ENCODE measurements at places on chromosomes 5 and 9.

DNA sequence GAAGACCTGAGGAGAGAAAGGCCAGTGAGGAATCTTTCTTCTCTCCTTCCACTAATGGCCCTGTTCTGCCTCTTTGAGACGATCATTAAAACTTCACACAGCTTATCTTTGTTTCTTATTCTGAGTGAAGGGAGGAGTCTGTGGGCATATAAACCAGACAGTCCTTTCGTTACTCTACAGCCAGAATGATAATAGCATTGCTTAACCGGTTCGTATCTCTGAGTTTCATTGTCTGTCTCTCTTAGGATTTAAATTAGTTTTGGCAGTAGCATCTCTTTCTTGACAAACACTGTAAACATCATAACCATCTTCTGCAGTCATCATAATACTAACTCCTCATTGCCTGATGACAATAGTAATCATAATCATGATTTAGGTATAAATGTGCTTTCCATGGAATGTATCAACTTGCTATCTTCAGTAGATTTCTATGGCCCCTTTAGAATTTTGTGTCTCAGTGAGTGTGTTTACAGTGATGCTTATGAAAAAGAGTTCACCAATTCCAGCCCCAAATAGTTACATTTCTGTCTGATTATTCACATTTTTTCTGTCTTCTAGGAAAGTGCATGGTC is 618.8 kb upstream of the KLF4 start:
- DNase-seq, result no peak

- no peak for DNase-seq
Measured at GRCh38 chr5:95417971-95418370, 26.8 kb downstream of the FAM81B start.

GRCh38 chr5:172748341-172748843 is 22.6 kb downstream of the DUSP1 start:
- no peak for DNase-seq

GRCh38 chr5:69184621-69185020 is 4.8 kb upstream of the CENPH start:
- no peak for DNase-seq

GRCh38 chr5:97071101-97071500 is 71.3 kb downstream of the LIX1 start:
- DNase-seq, result no peak

GRCh38 chr5:135821061-135821801 is 13.2 kb upstream of the SLC25A48 start:
- no peak for DNase-seq

DNA sequence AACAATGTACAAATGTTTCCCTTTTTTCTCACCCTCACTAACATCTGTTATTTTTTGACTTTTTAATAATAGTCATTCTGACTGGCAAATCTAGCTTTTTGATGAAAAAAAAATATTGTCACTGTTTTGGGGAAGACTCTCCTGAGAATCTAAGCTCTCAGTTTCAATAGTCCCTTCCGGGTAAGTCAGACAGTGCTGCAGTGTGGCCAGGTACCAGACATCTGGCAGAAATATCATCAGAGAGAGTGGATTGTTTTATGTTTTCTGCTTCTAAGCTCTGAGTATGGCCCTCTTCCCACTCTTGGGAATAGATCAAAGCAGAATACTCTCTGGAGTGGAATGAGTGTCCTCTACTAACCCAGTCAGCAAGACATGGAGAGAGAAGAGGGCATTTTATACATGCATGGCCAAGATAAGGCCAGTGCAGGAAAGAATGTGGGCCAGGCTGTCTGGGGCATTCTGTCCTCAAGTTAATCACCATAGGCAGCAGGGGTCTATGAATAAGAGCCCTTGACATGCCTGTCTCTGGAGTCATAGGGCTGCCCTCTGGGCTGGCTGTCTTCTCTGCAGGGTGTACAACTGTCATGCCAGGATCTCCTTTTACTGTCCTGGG is 38.5 kb upstream of the OR2S2 start:
- no peak for DNase-seq
